Fibroblast of skin of left quadriceps (primary cell): ENCODE measurements at places on chromosomes 7 and 10.

DNA sequence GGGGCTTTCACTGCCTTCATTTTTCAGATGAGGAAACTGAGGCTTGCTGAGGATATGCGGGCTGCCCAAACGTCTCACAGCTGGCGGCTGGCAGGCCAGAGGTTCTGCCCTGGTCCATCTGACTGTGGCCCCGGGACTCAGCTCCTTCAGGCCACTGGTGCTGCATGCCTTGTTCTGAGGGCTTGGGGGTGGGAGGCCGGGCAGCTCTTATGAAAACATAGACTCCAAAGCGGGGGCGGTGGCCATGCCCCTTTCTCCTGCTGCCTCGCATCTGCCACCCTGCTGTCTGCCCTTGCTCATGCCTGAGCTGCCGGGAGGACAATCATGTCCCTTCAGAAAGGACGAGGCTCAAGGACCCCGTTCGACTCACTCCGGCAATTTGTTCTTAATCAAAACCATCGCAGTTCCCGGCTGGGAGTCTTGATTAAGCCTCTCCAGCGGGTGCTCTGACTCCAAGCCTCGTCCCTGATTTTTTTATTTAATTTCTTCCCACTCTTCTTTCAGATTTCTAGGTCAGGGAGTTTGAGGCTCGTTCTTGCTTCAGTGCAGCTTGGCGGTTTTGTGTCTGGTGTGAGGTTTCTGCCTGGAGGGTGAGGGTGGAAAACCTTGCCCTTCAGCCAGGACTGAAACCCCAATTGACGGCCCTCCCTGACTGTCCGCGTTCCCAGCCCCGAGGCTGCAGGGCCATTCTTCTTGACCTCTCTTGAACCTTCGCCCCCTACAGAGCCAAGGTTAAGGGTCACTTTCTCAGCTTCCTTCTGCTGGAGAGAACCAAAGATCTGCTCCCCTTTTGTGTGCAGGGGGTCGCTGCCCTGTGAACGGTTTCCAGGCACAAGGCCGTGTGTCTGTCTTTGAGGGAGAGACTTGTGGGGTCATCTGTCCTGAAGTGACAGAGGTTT is 120.8 kb downstream of the DNAJB6 start:
- DNase-seq = no peak

DNA sequence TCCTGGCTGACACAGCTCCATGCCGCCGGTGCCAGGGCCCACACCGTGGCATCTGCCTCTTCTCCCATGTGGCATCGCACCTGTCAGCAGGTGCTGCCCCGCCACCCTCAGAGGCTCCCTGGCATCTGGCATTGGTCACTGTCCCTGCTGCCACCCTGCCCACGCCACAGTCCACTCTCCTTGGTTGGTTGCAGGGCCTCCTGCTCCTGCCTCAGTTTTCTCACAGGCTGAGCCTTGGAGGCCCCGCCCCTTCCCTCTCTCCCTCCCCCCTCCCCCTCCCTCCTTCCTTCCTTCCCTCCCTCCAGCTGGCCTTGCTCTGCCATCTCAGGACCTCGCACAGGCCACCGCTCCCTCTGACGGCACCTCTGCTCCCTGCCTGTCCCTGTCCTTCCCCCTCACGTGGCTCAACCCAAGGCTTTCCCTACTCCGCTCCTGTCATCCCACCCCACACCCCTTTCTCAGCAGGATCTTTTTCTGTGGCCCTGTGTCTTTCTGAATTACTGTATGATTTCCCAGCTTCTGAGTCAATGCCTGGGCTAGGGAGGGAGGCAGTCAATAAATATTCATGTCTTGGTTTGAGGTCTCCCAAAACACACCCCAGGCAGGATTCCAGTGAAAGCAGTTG is 87.4 kb downstream of the INPP5A start:
- DNase-seq = no peak

DNA sequence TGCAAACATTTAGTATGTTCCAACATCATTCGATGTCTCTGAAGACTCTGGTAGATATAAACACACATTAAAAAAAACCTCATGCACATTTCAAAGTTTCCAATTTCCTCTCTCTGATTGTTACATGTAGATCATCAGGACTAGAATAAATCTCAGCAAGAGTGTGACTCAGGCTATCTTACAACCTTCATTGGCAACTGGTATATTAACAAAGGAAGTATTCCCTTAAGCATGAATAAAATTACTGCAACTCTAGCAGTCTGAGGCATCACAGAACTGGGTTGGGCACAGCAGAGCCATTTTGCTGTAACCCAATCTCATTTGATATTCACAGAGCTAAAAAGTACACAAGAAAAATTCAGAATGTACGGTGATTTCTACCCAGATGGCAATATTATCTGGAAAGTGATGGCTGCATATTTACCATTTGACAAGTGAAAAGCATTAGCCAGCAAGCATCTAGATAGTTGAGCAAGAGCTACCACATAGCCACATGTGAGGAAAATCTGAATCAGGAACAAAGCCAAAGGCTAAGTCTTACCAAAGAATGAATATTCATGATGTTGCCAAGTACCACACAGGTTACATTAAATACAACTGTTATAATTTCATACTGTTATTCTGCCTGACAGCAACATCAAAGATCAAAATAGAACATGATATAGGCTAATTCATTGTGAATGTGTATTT is 232.2 kb downstream of the CRPPA start:
- DNase-seq = peak; percentile 48

- DNase-seq = no peak
These were observed 23.0 kb downstream of the TOMM7 start for GRCh38 chr7:22799633-22800032.

GRCh38 chr7:75915416-75916156 is 631 bp downstream of the POR start:
- no peak for DNase-seq

DNA sequence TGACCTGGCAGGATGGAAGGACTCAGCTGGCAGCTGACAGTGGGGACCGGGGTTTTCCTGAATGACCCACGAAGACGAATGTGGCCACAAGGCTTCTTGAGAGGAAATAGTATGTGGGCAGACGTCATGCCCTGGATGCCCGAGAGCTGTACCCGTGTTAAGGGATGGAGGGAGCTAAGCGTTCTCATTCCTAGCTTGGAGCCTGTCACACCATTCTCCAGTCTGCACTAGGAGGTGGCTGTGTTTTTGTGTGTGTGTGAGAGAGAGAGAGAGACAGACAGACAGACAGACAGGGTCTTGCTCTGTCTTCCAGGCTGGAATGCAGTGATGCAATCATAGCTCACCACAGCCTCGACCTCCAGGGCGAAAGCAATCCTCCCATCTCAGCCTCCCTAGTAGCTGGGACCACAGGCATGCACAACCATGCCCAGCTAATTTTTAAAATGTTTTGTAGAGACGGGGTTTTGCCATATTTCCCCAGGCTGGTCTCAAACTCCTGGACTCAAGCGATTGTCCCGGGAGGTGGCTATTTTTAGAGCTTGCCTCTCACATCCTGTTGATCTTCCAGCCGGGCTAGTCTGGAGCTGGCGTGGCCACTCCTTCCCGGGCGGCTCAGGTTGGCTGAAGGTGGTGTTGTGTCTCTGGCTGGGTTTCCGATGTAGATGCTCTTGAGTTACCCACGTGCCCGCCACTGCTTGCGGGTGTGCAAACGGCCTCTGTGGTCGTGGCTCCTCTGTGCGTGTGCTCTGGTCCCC is 2.1 kb downstream of the AMZ1 start:
- DNase-seq = no peak

DNA sequence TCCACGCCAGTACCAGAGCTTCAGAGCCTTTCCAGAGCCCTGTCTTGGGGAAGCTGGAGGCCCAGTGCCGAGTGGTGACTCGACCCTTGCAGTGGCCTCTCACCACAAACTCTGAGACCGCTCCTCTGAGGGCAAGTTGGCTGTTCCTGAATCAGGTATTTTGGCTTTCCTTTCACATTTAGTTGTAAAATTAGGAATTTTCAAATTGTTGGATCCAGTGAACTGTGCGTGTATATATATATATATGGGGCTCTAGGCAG is 128.7 kb upstream of the UNC5B start:
- DNase-seq = no peak

GRCh38 chr7:1330801-1331425 is 98.2 kb downstream of the UNCX start:
- DNase-seq = no peak

GRCh38 chr7:4894482-4894881 is 11.0 kb upstream of the RADIL start:
- DNase-seq = no peak

- DNase-seq = no peak
These were observed 14.2 kb upstream of the EGFR start for GRCh38 chr7:55004579-55004978.

- no peak for DNase-seq
These were observed 6.5 kb downstream of the DOCK4 start for GRCh38 chr7:112199672-112200071.

DNA sequence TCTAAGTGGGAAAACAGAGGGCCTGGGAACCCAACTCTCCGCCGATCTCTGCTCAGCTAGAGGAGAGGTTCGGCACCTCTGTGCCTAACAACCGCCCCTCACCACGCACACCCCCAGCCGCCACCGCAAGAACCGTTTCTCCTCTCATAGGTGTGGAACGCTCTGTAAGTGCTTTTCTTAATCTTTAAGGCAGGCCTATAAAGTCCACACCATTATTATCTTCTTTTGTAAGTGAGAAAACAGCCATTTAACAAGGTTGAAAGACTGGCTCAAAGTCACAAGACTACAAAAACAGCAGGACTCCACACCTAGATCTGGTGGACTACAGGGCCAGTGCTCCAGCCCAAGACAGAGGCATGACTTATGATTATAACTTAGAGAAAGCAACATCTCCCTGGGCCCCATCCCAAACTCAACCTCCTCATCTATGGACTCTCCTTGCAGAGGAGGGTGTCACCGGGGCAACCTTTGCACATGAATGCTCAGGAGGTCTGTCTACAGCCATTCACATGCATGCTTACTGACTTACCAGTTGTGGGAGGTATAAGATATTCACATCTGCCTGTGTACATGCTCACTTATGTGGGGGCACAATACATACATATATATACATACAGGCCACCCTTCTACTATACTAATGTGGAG is 7.9 kb upstream of the NKX2-3 start:
- DNase-seq = no peak

DNA sequence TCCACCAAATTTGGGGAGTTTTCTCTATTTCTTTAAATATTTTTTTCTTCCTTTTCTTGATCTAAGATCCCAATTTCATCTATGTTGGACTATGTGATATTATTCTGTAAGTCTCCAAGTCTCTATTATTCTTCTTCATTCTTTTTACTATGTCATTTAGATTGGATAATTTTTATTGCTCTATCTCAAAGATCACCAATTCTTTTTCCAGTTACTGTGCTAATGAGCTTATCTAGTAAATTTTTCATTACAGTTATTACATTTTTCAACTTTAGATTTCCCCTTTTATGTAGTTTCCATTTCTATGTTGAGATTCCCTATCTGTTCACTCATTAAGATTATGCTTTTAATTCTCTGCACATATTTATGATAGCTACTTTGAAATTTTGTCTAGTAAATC is 131.6 kb upstream of the NAMPT start:
- DNase-seq = no peak

DNA sequence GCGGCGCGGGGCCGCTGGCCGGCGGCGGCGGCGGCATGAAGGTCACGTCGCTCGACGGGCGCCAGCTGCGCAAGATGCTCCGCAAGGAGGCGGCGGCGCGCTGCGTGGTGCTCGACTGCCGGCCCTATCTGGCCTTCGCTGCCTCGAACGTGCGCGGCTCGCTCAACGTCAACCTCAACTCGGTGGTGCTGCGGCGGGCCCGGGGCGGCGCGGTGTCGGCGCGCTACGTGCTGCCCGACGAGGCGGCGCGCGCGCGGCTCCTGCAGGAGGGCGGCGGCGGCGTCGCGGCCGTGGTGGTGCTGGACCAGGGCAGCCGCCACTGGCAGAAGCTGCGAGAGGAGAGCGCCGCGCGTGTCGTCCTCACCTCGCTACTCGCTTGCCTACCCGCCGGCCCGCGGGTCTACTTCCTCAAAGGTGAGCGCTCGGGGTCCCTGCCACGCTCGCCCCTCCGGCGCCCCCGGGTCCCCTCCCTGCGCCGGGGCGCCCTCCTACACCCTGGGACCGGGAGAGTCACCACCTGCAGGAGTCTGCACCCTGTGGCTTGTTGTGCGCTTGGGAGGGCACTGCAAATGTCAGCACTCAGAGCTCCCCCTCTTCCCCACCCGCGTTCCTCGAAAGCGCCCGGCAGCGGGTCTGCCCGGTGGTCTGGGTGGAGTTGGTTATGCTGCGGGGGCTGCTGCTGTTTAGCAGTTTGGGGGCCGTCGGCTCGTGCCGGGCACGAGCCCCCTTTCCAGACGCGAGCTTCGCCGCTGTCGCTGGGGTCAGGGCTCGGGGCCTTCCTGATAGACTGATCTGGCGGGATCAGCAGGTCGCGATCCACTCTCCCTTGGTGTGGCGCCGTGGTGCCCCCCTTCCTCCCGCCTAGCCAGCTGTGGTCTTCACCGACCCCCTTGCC is 627 bp downstream of the DUSP5 start:
- no peak for DNase-seq

DNA sequence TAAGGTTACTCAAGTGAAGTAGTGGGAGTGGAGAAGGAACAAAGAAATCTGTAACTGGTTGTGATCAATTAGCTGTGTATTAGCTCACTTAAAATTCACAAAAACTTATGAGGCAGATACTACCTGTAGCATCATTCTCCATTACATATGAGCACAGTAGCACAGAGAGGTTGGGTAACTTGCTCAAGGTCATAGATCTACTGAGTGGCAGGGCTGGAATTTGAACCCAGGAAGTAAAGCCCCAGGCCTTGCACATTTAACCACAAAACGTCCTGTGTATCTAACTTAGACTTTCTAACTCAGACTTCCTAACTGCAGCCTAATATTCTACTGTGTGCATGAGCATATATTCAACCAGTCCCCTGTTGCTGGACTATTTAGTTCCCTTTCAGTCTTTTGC is 5.6 kb upstream of the SLF2 start:
- no peak for DNase-seq

GRCh38 chr10:51031950-51032349 is 42.3 kb upstream of the PRKG1 start:
- DNase-seq = no peak

- no peak for DNase-seq
These were observed 12.8 kb upstream of the TIAL1 start for GRCh38 chr10:119609516-119609915.
